ENCODE measurements at places on chromosomes 1 and 21.

GRCh38 chr1:156865258-156865657, 4.6 kb downstream of the NTRK1 start:
- DNase-seq: no peak

DNA sequence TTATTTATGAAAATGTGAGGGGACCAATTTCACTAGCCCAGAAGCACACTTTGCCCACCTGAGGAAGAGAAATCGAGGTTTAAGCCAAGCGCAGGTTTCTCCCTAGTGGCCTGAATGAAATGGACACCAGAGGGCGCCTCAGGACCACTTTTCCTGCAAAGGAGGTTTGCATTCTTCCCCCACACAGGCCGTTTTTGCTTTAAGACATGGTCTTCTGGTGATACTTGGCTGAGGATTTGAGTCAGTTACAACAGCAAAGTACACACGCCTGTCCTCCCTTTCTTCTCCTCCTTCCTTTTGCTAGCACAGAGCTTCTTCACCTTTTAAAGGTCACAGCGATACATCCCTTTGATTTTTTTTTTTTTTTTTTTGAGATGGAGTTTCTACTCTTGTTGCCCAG, 5.4 kb downstream of the PLA2G2E start:
- DNase-seq: peak; percentile 33

DNA sequence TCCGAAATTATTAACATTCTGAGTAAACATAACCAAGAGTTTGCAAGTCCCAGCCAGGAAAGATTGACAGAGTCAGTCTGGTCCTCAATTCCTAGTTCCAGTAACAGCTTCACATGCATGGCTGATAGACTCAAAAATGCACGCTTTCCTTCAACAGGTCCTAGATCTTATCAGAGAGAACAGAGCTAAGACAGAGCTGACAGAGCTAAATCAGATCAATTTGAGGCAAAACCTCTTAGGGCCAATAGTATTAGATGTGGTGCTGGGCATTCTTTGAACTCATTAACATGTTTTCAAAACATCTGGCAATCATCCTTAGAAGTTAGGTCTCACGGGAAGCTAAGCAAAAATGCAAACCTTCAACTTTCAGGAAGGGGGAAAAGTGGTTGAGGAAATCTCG, 114.0 kb downstream of the GREM2 start:
- no peak for DNase-seq

DNA sequence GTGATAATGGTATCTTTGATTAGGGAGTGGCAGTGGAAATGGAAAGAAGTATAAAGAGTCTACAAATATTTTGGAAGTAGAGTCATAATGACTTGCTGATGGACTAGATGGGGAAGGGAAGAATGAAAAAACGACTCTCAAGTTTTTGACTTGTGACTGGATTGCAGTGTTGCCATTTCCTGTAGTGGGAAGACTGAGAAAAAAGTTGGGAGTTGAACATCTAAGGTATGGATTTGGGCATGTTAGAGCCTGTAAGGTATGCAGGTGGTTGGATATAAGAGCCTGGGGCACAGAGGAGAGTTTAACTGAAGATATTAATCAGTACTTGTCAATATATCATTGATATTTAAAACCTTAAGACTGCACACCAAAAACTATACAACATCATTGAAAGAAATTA, 19.4 kb downstream of the DNM3 start:
- no peak for DNase-seq

GRCh38 chr1:155017041-155017945, 14.7 kb downstream of the ZBTB7B start:
- DNase-seq: peak; percentile 84

- DNase-seq: no peak
These were observed 958 bp downstream of the NFYC start for GRCh38 chr1:40692429-40692895.

GRCh38 chr1:35120458-35121133, 41.4 kb downstream of the ZMYM1 start:
- no peak for DNase-seq

DNA sequence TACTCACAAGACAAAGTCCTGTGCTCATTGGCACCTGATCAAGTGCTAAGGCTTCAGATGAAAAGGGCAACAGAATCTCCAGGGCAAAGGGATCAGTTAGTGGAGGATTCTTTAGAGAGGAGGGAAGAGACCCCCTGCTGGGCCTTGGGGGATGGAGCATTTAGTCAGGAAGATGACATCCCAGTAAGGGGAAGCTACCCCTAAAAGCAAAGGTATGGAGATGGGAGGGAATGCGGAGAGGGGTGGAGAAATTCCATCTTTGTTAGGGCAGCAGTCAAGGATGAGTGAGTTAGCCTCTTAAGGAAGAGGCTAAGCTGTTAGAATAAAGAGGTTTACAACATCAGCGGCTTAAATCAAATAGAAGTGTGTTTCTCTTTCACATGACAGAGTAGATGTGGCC, 67.4 kb downstream of the ST6GALNAC3 start:
- DNase-seq: no peak

GRCh38 chr1:233229288-233229687, 66.2 kb downstream of the PCNX2 start:
- no peak for DNase-seq

- DNase-seq: no peak
These were observed 106.5 kb downstream of the PLPP3 start for GRCh38 chr1:56472860-56473259.

DNA sequence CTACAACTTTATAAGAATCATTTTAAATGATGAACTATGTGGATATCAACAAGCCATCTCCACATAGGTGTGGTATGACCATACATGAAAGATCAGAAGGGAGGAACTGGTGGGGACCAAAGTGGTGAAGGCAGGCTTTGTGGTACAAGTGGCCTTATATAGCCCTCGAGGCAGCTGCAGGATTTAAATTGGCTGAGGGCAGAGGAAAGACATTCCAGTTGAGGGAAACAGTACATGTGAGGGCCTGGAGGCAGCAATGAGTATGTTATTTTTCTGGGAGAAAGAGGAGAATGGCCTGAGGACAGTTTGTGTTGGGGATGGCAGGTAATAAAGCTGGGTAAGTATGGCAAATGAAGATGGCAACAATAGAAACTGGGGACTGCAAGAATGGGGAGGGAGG, 17.1 kb downstream of the OSCP1 start:
- no peak for DNase-seq

DNA sequence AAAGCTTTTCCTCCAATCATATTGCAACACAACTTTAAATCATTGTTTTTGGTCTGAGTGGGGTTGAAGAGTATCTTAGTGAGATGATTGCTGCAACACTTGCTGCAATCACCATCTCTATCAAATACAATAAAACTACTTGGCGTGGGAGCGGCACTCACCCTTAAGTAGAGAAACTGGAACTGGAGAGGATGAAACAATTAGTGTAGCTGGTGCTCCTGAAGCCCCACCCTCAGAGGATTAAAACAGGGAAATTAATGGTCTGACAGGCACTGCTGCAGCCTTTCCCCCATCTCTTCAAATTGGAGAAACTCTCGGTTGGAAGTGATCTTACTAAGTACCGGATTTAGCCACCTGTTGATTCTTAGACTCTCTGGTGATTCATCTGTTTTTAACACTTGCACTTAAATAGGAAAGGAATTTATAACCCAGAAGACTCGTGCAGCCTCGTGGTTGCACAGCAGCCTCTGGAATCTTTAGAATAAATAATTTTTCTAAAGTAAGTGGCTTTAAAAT, 80.5 kb upstream of the KIF26B start:
- no peak for DNase-seq

DNA sequence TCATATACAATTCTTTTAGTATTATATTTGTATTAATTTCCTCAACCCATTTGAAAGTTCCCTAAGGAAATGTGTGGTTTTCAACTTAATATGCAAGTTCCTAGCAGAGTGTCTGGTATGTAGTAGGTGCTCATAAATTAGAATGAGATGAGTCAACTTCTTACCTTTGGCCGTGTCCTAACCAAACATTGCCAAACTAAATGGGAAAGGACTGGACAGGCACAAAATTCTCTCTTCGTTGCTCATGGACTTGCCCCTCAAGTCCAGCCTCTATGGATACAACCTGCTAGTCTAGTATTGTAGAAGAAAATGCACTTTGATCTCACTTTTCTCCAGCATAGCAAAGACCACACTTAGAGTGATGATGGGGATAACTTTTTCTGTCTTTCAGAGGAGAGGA, 11.6 kb upstream of the MRPS14 start:
- DNase-seq: no peak

DNA sequence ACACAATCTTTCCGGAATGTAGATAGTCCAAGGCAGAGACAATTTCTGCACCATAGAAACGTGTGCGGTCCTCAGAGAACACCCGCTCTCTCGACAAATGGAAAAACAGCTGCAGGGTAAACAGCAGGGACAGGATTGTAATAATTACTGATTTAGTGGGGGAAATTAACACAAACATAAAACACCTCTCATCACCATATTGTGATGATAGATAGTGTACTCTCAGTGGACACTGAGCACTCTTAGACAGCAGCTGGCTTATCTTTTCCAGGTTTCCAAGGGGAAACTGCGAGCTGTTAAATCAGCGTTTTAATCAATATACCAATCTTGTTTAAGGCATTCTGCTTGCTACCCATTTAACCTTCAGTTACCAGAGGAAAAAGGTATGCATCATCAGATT, 277.1 kb downstream of the AKT3 start:
- no peak for DNase-seq

GRCh38 chr1:214637722-214638458, 34.9 kb downstream of the CENPF start:
- DNase-seq: no peak

- DNase-seq: no peak
These were observed 65.6 kb upstream of the EDEM3 start for GRCh38 chr1:184820218-184820750.

DNA sequence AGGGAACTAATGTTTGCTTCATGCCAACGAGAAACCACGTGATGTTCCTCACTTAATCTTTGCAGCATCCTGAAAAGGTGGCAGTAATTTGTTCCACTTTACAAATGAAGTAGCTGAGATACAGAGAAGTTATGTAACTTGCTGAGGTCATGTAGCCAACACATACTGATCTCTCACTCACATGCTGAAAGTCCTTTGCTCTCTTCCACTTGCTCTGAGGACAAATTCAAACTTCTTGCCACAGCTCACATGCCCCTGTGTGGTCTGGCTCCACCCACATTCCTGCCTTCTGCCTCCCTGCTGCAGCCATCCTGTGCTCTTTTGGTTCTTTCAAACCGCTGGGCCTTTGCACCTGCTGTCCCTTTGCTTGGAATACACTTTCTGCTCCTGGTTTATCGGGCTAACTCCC, 55.4 kb downstream of the TMCO4 start:
- no peak for DNase-seq

GRCh38 chr1:93705892-93706500, 24.4 kb upstream of the BCAR3 start:
- no peak for DNase-seq

DNA sequence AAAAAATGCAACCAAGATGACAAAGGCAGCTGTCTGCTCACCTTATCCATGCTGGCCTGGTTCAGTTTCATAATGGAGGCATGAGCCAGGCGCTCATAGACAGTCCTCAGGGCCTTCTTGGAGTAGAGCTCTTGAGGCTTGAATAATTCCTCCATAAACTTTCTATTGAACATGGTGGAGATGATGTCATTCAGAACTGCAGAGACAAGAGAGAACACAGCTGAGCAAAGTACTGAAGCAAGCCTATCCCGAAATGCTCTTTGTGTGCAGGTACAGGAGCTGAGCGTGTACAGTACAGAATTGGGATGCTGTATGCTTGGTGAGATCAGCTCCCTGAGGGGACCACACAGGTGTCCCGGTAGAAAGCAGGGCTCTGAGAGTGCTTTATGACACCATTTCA, 11.5 kb downstream of the OSCP1 start:
- no peak for DNase-seq

- DNase-seq: no peak
These were observed 29.7 kb downstream of the ADARB1 start for GRCh38 chr21:45103971-45104520.

GRCh38 chr21:21000591-21001175, 2.5 kb downstream of the NCAM2 start:
- no peak for DNase-seq

DNA sequence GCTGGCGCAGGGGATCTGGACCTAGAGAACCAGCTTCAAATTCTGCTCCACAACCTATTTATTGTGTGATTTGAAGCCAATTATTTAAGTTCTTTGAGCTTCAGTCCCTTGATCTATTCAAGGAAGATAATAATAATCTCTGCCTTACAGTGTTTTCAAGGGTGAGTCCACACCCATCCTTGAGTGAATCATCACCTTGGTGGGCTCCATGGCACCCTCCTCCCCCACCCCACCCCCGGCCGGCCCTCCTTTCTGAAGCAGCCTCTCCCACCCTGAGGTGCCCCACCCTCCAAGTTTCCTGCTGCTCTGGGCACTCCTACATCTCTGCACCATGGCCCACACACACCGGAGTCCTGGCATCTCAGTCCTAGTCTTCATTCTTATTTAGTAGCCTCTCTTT, 38.3 kb downstream of the TCP10L start:
- DNase-seq: no peak

GRCh38 chr1:224503161-224504118, 68.8 kb upstream of the WDR26 start:
- peak; percentile 10 for DNase-seq

DNA sequence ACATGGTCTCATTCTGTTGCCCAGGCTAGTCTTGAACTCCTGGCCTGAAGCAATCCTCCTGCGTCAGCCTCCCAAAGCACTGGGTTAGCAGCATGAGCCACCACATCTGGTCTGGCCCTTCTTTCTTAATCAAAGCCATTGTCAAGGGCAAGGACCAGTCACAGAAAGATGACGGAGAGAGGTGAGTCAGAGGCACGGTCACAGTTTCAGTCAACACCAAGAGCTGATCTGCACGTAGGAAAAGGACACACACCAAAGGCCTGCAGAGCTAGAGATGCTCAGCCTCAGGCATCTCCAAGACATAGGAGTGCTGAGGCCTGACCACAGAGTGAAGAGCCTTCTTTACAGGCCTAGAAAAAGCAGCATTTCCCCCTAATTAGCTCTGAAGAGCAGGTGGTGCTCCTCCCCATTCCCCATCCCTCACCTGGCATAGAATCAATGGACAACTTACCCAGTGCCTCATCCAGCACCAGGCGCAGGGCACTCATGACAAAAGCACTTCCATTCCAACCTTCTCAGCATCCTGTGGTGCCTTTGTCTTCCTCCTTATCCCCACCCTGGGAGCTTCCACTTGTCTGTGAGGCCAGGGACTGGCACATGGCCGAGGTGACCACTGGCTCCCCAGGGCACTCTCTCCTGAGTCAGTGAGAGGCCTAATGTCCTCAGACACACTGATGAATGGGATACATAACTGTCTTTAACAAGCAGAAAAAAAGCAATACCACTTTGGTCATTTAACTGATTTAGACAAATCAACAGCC, 139.8 kb downstream of the AJAP1 start:
- DNase-seq: no peak

GRCh38 chr1:62058956-62059355, 135.7 kb upstream of the L1TD1 start:
- DNase-seq: no peak

GRCh38 chr1:1846386-1846918, 44.4 kb downstream of the GNB1 start:
- DNase-seq: no peak
